ENCODE measurements at places on chromosomes 4 and X.
A peak's percentile ranks its signal among the peaks of the same experiment; 100 is the strongest.

GRCh38 chr4:174523025-174523693, 871 bp upstream of the HPGD start:
- no peak for DNase-seq

- no peak for DNase-seq
These were observed 183.7 kb upstream of the LDB2 start for GRCh38 chr4:17082186-17082585.

GRCh38 chr4:159177265-159178150, 74.6 kb downstream of the RAPGEF2 start:
- no peak for DNase-seq

DNA sequence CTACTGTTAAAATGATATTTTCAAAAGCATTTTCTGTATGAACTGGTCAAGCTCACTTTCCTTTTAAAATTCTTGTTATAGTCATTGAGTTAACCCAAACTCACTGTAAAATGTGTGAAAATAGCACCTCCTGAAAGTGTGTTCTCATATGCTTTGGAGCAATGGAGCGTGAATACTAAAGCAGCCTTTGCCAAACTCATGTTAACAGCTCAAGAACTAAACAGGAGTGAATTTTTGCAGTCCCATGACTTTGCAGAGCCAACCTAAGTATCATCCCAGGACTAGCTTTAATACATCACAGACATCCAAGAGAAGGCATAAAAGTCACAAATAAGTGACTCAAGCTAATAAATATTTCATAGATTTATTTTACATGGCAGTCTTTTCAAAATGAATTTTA, 2.3 kb downstream of the AMMECR1 start:
- no peak for DNase-seq

- DNase-seq = no peak
These were observed 359.6 kb upstream of the NOCT start for GRCh38 chr4:138655985-138656384.

GRCh38 chr4:54961357-54961975, 163.9 kb downstream of the KDR start:
- DNase-seq = peak; percentile 6

- DNase-seq = no peak
These were observed 51.5 kb upstream of the RAP2C start for GRCh38 chrX:132270699-132271098.

DNA sequence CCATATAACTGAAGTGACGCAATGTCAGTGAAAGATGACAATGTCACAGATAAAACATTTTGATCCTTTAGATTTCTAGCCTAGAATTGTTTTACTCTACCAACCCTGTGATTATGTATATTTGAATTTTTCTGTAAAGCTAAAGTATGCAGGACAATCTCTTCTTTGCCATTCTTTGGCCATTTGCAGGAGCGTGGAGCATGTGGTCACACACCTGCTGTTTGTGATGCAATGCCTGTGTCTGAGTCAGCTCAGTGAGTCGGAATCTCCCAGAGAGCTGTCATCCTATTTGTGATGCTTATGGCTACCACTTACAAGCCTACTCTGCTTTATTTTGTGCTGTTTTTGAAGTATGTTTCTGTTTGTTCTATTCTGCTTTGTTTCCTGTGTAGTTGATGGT, 214.5 kb downstream of the NAF1 start:
- no peak for DNase-seq

DNA sequence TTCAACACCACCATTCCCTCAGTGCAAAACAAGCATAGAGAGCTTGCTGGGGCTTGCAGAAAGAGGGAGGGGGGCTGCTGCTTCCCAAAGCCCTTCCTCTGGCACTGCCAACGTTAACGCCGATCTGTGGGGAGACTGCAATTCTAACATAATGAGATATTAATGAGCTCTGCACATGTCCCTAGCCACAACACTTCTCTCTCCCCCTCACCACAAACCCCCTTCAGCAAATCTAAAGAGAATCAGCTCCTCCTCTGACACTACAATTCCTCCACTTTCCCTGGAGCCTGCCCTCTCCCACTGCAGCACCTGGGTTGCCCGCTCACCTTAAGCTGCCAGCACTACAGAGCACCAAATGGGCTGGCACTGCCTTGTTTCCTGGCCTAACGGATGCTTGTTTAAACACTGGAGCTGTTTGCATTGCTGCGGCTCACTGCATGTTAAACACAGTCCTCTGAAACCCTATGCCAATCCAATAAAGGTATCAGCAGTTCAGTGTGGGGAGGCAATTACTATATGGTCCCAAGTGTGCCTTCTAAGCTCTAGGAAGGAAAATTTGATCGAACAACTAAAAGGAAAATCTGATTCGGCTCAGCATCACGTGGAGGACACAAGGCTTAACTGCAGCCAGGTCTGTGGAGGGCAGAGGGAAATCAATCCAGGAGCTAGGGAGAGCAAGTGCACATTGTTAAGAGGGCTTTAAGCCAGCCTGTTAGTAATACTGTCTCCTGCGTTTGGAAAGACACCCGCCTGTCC, 232.4 kb downstream of the MAML3 start:
- DNase-seq = peak; percentile 22

GRCh38 chr4:5955201-5955821, 62.4 kb upstream of the CRMP1 start:
- DNase-seq = no peak

DNA sequence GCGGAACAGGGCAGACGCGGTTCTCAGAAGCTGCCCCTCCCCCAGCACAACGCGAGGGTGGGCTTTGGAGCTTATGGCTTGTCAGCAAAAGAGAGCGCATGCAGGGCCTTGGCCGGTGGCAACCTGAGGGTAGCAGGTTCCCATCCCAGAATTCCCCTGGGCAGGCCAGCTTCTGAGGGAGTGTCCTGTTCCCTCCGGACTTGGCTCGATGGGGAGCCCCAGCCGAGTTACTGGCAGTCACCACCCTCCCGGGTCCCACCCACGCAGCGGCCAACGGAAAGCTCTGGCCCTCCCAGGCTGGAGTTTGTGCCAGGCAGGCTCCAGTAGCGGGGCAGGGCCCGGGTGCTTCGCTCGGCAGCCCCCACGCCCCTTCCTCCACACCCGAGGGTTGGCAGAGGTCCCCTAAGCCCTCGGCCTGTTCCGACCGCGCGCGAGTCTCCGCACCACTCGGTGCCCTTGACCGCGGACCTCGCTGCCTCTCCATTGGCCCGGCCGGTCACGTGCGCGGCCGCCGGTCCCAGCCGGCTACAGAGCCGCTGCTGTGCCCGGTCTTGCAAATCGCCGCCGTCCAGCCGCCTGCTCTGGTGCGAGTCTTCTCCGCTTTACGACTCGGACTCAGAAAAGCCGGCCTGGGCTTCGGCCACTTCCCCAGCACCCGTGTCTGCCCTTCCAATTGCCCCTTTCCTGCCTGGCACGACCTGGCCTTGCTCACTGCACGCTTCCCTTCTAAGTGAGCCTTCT, 20.9 kb upstream of the MTM1 start:
- DNase-seq = no peak

GRCh38 chr4:138178566-138178965, 63.6 kb downstream of the SLC7A11 start:
- DNase-seq = no peak

- no peak for DNase-seq
These were observed 28.9 kb downstream of the FGF5 start for GRCh38 chr4:80295336-80295735.

DNA sequence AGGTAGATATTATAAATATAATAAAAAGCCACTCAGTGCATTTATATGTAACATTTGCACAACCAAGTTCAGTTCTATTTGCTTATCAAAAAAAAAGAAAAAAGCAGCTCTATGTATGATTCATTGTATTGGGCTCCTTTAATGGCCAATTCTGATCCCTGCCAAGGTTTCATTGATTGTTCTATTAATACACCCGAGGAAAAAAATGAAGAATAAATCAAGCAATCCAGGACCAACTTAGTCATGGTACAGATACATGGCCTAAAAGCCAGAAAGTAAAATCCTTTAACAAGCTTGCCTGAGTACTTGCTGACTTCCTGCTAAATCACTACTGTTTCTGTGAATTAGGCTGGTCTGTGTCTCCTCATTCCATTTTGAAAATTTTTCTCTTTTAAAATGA, 77.6 kb upstream of the PCDH7 start:
- DNase-seq = no peak

GRCh38 chrX:105876658-105877057, 54.3 kb downstream of the NRK start:
- no peak for DNase-seq

DNA sequence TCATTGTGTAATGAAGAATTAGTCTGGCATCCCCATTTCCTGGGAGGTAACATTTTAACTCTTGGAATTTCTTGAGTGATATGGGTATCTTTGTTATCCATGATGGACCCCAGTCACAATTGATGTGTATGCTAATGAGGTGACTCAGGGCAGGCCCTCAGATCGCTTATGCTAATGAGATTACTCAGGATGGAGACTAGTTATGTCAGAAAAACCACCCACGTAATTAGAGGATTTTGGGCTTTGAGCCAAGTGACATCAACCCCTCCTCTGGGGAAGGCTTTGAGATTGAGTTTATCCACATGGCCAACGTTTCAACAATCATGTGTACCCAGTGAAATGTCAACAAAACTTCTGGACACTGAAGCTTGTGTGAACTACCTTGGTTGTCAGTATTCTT, 772.7 kb downstream of the STPG2 start:
- DNase-seq = no peak

DNA sequence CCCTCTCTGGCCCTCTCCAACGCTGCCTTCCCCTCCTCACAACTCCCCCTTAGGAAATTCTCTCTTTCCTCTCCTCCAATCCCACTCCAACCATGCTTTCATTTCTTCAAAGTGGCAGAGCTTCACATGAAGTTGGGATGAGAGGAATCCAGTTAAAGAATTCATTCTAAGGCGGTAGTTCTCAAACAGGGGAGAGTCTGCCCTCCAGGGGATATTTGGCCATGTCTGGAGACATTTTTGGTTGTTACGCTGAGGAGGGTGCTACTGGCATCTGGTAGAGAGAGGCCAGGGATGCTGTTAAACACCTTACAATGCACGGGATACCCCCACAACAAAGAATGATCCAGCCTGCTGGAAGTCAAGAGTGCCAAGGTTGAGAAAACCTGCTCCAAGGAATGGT, 40.5 kb upstream of the PHKA2 start:
- no peak for DNase-seq

Measured in NCI-H524 treated with DMSO at 0.1 percent for 48 hours (cell line).